ENCODE measurements at places on chromosomes 6 and 20.

DNA sequence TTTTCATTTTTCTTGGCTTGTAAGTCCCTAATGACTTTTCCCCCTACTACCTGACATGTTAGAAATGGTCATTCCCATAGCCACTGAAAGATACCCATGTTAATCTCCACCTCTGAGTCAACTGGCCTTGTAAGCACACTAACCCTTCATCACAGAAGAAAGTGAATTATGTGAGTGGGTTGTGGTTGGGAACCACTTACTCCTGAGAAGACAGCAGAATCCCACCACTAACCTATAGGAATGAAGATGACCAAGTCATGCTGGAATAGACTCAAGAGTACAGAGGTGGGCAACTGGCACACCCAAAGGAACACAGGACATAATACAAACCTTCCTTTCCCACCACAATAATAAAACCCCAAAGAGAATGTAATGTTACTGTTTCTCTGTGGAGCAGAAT is 30.1 kb downstream of the RAMACL start:
- DNase-seq, result no peak

GRCh38 chr20:4721719-4722118 is at the start of gene PRND:
TSS of gene PRND (plus strand) at chr20:4721909. CDS start at chr20:4724552, 2,643 bp downstream.
- DNase-seq, result no peak

- DNase-seq, result no peak
Measured at GRCh38 chr6:154112181-154112809, 73.3 kb downstream of the OPRM1 start.

DNA sequence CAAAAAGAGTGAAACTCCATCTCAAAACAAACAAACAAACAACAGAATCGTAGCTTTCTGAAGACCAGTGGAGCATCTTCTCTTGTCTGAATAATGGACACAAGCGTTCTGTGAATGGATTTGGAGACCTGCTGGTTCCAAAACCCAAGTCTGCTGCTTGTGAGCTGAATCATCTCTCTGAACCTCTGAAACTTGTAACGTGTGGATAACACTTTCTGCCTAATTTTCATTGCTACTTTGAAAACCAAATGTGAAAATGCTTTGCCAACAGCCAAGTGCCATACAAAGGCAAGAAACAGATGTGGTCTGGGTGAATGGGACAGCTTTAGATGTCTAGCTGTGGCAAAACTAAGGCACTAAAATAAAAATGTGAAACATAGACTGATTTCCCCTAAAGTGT is 44.3 kb downstream of the PHACTR1 start:
- no peak for DNase-seq

GRCh38 chr6:159985296-159985945 is 16.5 kb downstream of the IGF2R start:
- no peak for DNase-seq
